ENCODE measurements at places on chromosomes 3 and 15.

DNA sequence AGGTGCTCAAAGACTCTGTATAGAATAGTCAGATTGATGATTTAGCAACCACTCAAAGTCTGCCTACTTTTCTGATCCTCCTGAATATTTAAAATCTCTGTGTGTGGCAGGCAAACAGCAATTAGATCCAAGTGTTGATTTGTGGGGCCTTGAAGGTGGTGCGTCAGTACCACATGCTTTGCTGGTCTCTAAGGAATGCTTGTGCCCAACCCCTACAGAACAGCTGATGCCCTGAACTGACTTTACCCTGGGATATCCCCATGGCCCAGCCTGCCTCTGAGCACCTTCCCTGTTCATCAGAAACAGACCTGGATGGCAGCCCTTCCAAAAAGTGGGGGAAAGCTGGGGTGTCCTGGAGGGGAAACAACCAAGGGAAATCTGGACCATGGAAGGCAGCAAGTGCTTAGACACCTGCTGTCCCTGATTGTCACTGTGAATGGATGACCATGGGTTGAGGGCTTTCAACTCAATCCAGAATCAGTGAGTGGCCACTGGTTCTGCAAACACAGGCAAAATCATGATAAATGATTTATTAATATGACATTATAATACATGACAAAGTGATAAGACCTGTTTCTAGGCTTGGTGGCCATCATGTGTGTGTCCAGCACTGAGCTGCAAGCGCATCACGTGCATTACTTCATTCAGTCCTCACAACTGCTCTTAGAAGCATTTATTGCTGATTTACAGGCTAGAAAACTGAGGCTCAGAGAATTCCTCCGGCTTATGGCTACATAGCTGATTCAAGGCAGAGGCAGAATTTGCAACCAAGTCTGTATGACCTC is 76.1 kb upstream of the TPM1 start:
- H3K27ac ChIP-seq: no peak overlapping the region
- no peak for DNase-seq
- H3K4me3 ChIP-seq: no peak overlapping the region
- no peaks in the 10 kb centered on the region for H3K27me3 ChIP-seq
- no peaks in the 10 kb centered on the region for H3K36me3 ChIP-seq
- H3K4me1 ChIP-seq: no peaks in the 10 kb centered on the region

DNA sequence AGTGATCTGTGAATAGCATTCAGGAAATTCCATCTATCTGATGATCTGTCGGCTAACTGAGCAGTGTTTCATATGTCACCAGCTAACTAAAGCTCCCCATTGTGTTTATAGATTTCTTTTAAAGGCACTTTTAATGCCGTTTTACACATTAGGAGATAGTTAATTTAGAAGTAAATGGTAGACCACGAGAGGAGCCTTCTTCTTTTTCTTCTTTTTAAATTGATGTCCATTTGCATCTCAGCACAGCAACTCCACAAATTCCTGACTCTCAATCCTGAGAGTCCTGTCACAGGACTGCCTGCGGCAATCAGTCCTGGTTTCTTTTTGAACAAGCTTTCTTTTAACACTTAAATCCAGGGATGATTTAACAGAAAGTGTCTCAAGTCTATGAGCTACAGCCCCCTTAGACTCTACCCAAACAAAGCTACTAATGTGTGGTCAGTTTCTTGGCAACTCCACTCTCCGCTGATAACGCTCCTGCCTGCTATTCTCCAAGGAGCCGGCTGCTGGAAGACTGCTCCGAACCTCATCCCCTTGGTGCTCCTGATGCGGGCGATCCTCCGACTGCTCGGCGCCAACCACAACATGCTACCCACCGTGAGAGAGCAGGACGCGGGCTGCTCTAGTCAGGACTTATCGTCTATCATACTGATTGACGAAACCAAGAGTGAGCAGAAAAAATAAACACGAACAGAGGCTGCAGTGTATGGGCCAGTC is 421.4 kb downstream of the MECOM start:
- peaks cover 2% of the 10 kb centered on the region for H3K27me3 ChIP-seq
- H3K4me3 ChIP-seq: no peak overlapping the region
- no peaks in the 10 kb centered on the region for H3K4me1 ChIP-seq
- H3K27ac ChIP-seq: no peak overlapping the region
- H3K36me3 ChIP-seq: no peaks in the 10 kb centered on the region

DNA sequence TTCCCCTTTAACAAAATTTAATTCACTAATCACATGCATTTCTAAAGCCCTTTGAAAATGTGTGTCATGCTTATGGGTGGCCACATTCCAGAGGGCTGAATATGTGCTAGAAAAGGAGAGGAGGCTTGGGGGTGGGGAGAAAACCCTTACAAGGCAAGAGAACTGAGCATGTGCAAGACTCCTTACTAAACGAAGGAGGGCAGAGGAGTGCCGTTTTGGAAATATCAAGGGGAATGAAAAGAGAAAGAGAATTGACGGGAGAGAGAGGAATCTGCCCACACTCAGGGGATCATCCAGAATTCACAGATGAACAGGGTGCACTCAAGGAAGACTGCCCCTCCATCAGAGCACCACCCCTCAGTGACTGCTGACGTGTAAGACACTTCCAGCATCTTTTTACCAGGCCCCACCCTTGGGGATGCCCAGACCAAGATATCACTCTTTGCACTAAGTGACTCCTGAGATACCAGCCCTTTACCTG is 37.9 kb upstream of the TSC22D2 start:
- no peaks in the 10 kb centered on the region for H3K4me1 ChIP-seq
- peak overlapping the region; percentile 88 for H3K27ac ChIP-seq
- no peak overlapping the region for H3K4me3 ChIP-seq
- DNase-seq: peak; percentile 45

- no peak for DNase-seq
- H3K4me1 ChIP-seq: no peaks in the 10 kb centered on the region
- no peak overlapping the region for H3K27ac ChIP-seq
Measured at GRCh38 chr3:152860736-152861135, 25.8 kb downstream of the P2RY1 start.

GRCh38 chr15:78276064-78276943 is 11.9 kb downstream of the DNAJA4 start:
- H3K4me1 ChIP-seq: no peaks in the 10 kb centered on the region
- H3K27ac ChIP-seq: no peak overlapping the region
- H3K36me3 ChIP-seq: no peaks in the 10 kb centered on the region
- H3K27me3 ChIP-seq: no peaks in the 10 kb centered on the region
- H3K4me3 ChIP-seq: no peak overlapping the region

DNA sequence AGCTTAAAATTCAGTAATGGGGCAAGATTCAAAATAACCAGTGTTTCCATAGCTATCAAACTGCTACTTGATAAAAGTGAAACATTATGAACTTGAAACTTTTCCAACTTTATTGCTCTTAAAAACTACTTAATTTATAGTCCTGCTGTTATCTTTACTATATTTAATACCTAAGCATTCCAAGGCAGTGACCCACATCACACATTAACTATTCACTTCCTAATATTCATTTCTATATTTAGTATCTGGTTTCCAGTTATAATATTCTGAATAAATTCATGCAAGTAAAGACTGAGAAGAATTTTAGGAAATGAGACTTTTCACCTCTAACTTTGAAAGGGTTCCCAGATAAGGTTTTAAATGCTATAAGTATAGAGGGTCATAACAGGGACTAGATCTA is 64.9 kb downstream of the UACA start:
- H3K4me3 ChIP-seq: no peak overlapping the region
- no peak for DNase-seq
- peak overlapping the region; percentile 49 for H3K27ac ChIP-seq
- H3K36me3 ChIP-seq: no peaks in the 10 kb centered on the region
- H3K4me1 ChIP-seq: no peaks in the 10 kb centered on the region

DNA sequence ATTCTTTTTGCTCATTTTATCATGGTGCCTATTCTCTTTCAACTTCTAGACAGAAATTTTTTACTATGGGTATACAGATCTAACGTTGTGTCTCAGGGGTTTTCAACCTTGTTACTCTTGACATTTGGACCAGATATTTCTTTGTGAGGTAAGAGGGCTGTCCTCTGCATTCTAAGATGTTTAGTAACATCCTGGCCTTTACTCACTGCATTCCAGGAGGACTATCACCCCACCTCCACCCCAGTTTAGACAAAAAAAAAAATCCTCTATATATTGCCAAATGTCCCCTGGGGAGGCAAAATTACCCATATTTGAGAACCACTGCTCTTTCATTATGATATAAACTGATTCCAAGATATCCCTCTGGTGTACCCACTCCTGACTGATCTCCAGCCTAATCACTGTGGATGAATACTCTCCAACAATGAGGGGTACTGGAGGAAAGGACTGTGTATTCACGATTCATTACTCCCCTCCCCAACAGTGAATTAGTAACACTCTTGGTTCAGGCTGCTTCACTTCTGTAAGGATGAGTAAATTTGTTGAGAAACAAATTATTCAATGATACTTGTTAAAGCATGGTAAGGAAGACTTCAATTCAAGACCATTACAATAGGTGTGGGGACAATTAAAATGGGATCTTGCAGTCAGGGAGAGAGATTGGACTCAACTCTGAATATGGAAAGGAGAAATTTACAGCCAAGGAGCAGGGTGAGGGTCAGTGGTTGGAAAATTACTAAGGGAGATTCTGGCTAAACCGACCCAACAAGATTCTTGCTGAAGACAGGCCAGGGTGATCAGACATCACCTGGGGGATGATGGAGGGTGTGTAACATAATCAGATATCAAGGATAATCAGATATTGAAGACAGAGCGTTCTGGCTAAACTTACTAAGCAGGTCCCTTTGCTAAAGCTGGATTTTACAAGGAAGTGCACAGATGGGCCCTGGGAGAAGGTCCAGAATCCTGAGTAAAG is 123.8 kb upstream of the DAZL start:
- no peak overlapping the region for H3K27ac ChIP-seq
- DNase-seq: no peak
- H3K4me3 ChIP-seq: no peak overlapping the region
- H3K4me1 ChIP-seq: no peaks in the 10 kb centered on the region
- no peaks in the 10 kb centered on the region for H3K27me3 ChIP-seq

DNA sequence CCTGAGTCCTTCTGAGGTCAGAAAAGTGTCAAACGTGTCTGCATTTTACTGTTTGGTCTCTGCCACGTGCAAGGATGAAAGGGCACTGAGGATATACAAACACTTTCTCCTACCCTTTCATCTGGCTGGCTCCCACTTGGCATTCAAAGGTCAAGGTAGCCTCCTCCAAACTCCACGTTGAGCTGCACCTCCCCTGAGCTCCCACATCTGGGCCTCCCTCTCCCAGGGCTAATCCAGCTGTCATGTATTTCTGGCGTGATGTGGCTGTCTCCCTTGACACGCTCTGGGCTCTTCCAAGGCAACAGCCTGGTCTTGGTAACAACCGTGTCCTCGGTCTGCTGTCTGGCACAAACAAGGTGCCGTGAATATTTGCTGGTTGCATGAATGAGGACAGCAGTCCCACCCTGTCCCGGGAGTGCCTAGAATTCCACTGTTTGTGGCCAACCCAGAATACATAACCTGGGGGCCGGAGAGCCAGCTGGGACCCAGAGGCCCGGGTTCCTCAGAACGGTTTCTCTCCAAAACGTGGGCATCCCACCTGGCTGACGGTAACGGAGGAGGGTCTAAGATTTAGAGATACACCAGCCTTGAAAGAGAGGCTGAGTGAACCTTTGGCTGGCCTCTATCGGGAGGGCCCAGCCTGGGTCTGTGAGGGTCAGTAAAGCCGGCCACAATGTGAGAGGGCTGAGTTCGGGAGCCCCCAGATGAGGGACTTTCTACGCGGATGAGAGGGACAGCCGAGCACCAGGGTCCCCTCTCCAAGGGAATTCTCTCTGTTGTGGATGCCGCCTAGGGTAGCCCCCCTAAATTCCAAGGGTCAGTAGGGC is 767 bp downstream of the GLT8D1 start:
- peak overlapping the region; percentile 97 for H3K27ac ChIP-seq
- H3K36me3 ChIP-seq: no peaks in the 10 kb centered on the region
- H3K27me3 ChIP-seq: no peaks in the 10 kb centered on the region
- H3K4me1 ChIP-seq: no peaks in the 10 kb centered on the region
- H3K4me3 ChIP-seq: peak overlapping the region; percentile 93

GRCh38 chr3:31116651-31117050 is 222.2 kb upstream of the GADL1 start:
- H3K27me3 ChIP-seq: no peaks in the 10 kb centered on the region
- no peak overlapping the region for H3K27ac ChIP-seq
- no peak overlapping the region for H3K4me3 ChIP-seq

All from breast epithelium (tissue), 4 donors.